RPMI7951 (cell line): ENCODE measurements at places on chromosomes 12 and 14.

- no peak for DNase-seq
Observed at GRCh38 chr14:53493860-53494259, 340.7 kb upstream of the DDHD1 start.

DNA sequence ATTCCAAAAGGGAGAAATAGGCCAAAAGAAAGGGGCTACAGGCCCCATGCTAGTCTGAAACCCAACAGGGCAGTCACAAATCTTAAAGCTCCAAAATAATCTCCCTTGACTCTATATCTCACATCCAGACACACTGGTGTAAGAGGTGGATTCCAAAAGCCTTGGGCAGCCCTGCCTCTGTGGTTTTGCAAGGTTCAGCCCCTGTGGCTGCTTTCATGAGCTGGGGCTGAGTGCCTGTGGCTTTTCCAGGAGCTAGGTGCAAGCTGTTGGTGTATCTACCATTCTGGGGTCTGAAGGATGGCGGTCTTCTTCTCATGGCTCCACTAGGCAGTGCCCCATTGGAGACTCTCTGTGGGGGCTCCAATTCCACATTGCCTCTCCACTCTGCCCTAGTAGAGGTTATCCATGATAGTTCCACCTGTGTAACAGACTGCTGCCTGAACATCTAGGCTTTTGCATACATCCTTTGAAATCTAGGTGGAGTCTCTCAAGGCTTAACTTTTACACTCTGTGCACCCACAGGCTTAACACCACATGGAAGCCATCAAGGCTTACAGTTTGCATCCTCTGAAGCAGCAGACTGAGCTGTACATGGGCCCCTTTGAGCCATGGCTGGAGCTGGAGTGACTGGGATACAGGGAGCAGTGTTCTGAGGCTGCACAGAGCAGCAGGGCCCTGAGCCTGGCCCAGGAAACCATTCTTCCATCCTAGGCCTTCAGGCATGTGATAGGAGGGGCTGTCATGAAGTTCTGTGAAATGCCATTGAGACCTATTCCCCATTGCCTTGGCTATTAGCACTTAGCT is 66.5 kb upstream of the ABCD2 start:
- DNase-seq, result no peak

DNA sequence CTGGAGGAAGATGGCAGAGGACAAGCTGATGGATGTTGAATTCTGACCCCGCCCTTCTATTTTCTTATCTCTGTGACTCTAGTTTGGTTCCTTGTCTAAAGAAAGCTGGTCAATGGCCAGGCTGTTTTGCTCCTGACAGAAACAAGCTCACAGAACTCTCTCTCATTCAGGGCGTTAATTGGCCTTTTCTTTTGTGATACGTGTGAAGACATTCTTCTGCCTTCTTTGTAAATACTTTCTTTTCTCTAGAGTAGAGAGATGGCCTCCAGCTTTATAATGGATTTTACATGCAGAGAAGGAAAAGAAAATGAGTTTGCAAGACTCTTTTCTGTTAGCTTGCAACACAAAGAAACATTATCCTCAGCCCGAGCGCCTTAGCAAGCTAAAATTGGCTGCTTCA is 492.2 kb upstream of the CCDC196 start:
- no peak for DNase-seq

DNA sequence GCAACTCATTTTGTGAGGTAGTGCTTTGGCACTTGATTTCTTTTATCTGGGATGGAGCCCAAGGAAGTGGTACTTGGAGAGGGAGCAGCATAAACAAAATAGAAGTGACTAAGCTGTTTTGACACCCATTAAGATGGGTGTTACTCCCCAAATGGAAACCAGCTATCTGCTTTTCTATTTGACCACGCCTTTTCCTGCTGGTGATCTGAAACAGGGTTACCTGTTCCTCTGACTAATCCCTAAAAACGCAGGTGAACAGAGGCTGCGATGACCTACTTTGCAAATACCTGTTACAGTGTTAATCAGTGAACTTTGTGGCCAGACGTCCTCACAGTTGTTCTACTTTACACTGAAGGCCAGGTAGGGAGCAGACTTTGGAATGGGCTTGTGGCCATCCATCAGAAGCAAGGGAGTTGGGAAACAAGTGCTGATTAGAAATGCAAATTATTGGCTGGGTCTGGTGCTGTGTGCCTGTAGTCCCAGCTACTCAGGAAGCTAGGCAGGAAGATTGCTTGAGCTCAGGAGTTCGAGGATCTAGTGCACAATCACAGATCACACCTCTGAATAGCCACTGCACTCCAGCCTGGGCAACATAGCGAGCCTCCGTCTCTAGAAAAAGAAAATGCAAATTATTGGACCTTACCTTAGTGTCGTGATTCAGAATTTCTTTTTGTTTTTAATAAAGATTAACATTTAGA is 58.3 kb upstream of the HECTD1 start:
- no peak for DNase-seq

DNA sequence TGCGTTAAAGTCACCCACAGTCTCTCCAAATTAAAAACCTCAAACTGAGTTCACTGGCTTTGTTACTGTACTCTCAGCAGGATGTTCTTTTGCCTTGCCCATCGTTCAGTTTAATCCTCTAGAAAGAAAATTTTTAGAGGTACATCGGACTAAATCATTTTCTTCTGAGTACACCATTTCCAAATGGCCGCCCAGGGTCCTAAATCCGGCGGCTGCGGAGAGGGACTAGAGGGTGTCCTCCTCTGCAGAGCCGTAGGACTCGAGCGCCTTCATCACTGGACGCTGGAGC is 1.4 kb downstream of the LIN7A start:
- DNase-seq, result no peak

DNA sequence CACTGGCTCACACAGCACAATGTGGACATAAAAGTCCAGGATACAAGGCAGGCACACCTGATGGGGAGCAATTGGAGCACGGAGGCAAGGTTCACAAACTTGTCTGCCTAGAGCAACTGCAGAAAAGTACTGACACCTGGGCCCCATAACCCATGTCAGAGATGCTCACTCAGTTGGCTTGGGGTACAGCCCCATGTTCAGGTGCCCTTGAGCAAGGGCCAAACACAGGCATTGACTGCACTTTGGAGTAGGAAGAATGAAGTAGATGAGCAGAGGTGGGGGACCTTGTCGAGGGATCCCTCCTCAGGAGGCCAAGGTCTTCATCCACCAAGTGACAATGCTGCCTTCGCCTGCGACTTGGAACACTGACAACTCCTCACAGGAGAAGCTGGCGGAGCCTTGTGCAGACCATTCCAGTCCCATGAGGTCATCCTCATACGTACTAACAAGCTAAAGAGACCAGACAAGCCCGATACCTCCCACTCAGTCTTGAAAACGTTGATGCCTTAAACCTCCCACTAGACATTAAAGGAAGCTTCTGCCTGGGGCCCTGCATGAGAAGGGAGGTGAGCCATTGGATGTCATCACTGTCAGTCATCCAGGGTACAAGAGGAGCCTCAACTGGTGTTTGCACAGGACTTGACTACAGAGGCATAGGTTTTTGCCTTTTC is 42.5 kb upstream of the C14orf180 start:
- DNase-seq, result peak; percentile 53

DNA sequence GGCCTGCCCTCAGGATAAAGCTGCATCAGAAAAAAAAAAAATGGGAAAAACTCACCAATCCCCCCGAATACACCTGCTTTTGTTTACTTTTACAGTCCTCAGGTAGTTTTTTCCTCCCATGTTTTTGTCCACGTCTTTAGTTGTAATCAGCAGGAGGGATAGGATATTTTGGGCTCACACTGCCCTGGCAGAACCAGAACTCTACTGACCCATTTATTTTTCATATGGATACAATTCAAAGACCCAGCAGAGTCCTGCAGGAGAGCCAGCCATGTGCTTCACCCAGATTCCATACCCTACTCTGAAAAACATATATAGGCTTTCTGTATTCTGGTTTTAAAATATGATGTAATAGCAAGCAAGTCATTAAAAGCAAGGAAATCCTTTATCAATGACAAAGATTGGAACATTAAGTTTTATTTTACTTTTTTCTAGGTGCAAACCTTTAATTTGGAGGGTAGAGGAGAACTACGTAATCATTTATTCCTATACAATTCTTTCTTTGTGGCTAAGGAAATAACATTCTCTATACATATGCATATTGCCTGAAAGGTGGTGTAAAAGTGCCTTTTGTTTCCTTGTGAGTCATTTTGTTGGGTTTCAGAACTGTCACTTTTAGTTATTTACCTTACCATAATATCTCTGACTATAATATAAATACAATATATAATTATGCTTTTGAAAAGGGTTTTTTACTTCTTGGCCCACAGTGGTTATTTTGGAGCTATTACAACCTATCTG is 19.1 kb downstream of the DACT1 start:
- DNase-seq, result no peak

- DNase-seq, result no peak
Observed at GRCh38 chr14:99538733-99539132, 57.5 kb downstream of the CCNK start.

DNA sequence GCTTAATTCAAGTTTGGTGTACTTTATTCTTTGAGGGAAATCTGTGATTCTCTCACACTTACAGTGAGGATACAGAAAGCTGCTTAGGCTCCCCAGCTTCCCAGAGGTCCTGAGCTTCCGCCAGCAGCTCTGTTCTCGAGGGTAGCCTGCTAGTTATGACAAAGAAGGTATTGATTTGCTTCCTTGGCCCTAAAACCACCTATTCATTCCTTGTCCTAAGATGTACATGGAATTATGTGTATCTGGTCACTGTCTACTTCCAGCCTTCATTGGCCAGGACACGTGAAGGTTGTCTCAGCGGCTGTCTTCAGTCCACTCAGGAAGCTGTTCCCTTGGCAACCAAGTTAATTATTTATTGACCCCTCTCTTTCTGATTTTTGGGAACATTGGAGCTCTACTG is 55.7 kb downstream of the GALNT8 start:
- DNase-seq, result no peak

- no peak for DNase-seq
Observed at GRCh38 chr12:39062266-39062996, 157.0 kb upstream of the CPNE8 start.

- no peak for DNase-seq
Observed at GRCh38 chr12:131855521-131856142, 27.4 kb downstream of the MMP17 start.

- DNase-seq, result no peak
Observed at GRCh38 chr12:5305886-5306545, 125.9 kb upstream of the NTF3 start.

GRCh38 chr12:74889563-74890236 is 319.9 kb downstream of the KCNC2 start:
- DNase-seq, result peak; percentile 28

DNA sequence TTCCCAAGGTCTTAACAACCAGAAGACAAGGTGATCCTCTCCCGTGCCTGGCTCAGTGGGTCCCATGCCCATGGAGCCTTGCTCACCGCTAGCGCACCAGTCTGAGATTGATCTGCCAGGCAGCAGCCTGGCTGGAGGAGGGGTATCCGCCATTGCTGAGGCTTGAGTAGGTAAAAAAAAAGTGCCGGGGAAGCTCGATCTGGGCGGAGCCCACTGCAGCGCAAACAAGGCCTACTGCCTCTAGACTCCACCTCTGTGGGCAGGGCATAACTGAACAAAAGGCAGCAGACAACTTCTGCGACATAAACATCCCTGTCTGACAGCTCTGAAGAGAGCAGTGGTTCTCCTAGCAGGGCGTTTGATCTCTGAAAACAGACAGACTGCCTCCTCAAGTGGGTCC is 104.0 kb downstream of the C14orf39 start:
- DNase-seq, result no peak

- peak; percentile 72 for DNase-seq
Observed at GRCh38 chr12:105775343-105775742, 363.4 kb downstream of the NUAK1 start.

- DNase-seq, result peak; percentile 64
Observed at GRCh38 chr12:67667276-67668073, 18.9 kb downstream of the DYRK2 start.

DNA sequence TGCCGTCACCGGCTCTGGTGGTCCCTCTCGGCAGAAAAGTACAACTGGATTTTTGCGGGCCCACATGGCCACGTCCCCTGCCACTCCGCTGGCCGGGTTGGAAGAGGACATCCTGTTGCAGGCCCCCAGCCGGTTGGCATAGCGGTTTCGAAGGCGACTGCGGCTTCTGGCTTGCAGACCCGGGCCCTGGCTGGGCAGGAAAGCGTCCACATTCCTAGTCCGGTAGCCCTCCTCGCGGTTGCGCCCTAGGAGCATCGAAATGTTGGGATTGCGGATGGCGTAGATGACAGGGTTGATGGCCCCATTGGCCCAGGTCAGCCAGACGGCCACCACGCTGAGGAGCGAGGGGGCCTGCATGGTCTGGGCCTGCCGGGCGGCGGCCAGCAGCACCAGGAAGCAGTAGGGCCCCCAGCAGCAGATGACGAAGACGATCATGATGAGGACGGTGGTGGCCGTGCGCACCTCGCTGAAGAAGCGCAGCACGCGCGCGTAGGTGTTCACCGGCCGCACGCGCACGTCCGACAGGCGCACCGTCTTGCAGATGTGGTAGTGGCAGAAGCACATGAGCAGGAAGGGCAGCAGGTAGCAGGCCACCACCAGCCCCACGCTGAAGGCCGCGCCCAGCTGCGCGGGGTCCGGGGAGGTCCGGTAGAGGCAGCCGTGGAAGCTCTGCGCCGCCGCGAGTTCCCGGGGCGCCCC is 1.2 kb downstream of the GPR135 start:
- no peak for DNase-seq

GRCh38 chr14:75063013-75063412 is 811 bp downstream of the ACYP1 start:
- DNase-seq, result no peak

DNA sequence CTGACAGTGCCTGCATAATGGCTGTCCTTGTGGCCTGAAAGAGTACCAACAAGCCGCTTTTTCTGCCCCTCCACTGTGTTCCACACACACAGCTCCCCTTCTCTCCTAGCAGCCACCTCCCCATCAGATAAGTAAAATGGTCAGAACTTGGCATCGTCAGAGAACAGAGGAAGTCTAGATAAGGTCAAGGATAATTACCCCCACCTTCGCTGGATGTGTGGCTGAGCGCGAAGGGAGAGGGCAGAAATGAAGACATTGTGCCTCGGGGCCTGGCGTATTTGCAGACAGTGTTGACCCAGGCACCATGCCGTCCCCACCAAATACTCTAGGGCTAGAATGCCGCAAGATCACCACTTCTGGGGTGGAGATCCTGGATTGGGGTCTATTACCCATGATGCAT is 30.6 kb downstream of the FBXO21 start:
- DNase-seq, result no peak

DNA sequence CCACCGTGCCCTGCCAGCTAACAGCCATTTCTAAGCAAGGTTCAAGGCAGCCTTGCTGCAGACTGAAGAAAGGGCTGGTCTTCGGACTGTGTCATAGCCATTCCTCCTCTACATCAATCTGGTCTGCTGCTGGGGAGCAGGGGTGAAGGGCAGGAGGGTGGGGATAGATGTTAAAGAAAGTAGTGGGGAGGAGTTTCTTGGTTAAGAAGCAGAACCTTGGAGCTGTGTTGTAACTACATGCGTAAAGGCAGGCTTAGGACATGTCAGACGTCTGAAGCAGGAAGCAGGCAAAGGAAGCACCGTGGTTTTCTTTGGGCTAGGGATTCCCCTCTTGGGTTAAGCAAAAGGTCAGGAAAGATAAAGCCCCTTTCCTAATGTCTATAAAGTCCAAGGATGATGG is 18.1 kb upstream of the NEK9 start:
- no peak for DNase-seq

DNA sequence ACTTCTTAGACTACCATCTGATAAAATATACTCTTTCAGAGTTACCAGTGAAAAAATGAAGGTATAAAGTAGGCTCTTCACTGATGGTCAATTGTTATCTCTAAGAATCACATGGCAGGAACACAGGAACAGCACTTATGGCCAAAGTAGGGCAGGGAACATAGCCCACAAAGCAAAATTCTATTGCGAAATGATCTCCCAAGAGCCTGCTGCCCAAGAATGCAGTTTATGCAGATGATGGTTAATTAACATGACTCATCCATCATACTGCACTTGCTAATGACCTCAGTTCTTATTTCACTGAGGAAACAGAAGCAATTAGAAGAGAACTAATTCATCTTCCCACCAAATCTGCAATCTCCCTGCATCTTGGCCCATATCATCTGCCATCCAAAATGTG is 133.8 kb downstream of the SLC2A13 start:
- no peak for DNase-seq
